ENCODE measurements at places on chromosomes 6 and 20. TPM values are rescaled to one million over a fixed set of nuclear protein-coding genes. Genes with fewer than 3 reads are reported as not detected.

DNA sequence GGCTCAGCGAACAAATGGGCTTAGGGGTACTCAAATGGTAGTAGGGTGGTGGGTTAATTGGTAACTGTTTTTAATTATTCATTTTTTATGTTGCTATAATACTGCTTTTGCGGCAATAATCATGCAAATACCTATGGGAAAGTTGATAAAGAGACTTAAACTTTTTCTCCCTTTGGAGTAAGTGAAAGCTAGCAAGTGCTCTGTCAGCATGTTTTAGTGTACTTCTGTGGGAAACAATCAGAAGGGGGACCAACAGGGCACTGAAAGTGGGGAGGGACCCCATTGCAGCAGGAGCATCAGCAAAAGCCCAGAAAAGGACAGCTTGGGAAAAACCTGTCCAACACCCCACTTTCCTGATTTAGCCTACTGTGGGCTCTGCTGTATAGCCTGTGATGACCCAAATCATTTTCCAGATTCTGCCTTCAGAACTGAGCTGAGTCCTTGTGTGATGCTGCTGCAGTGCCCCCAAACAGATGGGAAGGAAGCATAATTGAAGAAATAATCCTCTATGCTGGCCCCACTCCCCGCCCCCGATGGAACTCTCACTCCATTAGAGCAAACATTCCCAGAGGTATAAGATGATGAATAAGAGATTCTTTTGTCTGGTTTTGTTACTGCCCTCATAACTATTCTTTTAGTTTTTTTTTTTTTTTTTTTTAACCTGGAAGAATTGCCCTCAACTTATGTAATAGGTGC lies 322.8 kb downstream of the CD83 start:
- no peak for DNase-seq
- H3K36me3 ChIP-seq = no peaks in the 10 kb centered on the region
- peaks cover 5% of the 10 kb centered on the region for H3K4me1 ChIP-seq
- no peaks in the 10 kb centered on the region for H3K27me3 ChIP-seq
- H3K4me3 ChIP-seq = no peak overlapping the region

GSTA4 gene
- total RNA-seq = 2.6 TPM

DNA sequence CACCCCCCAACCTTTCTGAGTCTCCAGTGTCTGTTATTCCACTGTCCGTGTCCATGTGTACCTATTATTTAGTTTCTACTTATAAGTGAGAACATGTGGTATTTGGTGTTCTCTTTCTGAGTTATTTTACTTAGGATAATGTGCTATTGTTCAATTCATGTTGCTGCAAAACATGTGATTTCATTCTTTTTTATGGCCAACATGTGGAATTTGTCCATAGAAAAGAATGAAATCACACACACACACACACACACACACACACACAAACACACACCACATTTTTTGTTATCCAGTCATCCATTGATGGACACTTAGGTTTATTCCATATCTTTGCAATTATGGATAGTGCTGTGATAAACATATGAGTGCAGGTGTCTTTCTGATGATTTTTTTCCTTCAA lies 23.5 kb downstream of the IGF2R start:
- no peak for DNase-seq
- no peaks in the 10 kb centered on the region for H3K36me3 ChIP-seq
- H3K27ac ChIP-seq = no peak overlapping the region

IER3 gene
- 14.7 TPM for total RNA-seq

DNA sequence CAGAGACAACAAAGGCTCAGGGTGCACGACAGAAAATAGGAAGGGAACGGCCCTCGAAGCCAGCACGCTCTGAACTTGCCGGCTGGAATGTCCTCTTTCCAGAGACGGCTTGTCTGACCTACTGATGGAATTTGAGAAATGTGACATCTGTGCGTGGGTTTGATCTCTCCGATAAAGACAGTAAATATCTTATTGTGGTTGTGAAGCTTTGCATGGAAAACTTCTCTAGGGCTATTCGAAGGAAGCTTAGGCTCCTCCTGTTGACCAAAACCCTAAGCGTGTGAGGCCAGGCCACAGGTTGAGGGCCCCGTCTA lies 247.3 kb downstream of the ZNF217 start:
- no peaks in the 10 kb centered on the region for H3K27me3 ChIP-seq
- H3K27ac ChIP-seq = no peak overlapping the region
- no peaks in the 10 kb centered on the region for H3K4me1 ChIP-seq

CD40 gene
- 4.0 TPM for total RNA-seq

GRCh38 chr20:47784599-47785310 lies 526 bp downstream of the SULF2 start:
- no peak overlapping the region for H3K4me3 ChIP-seq
- H3K27ac ChIP-seq = no peak overlapping the region
- H3K27me3 ChIP-seq = no peaks in the 10 kb centered on the region
- DNase-seq = no peak
- H3K4me1 ChIP-seq = no peaks in the 10 kb centered on the region

IP6K3 gene
- not detected for total RNA-seq

- no peak overlapping the region for H3K27ac ChIP-seq
- no peaks in the 10 kb centered on the region for H3K27me3 ChIP-seq
- H3K4me1 ChIP-seq = no peaks in the 10 kb centered on the region
- no peaks in the 10 kb centered on the region for H3K36me3 ChIP-seq
Measured at GRCh38 chr20:9032758-9033157, 36.1 kb upstream of the PLCB4 start.

GRCh38 chr6:88164061-88164460 lies 2.1 kb downstream of the CNR1 start:
- no peak overlapping the region for H3K4me3 ChIP-seq
- no peaks in the 10 kb centered on the region for H3K36me3 ChIP-seq
- no peaks in the 10 kb centered on the region for H3K4me1 ChIP-seq
- no peak overlapping the region for H3K27ac ChIP-seq
